SK-MEL-5 (cell line): ENCODE measurements at places on chromosomes 6 and 20.

DNA sequence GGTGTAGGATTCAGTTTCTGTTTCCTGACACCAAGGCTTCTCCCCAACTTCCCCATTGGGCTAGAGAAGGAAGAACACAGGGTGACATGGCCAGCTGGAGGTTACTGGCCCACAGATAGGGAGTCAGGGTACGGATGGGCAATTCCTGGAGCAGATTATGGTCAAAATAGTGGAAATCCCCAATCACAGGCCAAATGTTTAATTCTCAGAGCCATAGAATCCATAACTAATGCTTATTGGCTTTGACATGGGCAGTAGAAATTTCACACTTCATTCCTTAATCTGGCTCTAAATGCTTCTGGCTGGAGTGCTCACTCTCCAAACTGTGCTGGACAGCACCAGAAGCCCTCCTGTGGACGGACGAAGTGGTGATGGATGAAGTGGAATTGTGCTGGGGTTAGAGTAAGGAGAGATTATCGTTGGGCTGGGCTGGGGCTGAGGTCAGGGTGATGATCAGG lies 887 bp downstream of the SIGLEC1 start:
- no peak for DNase-seq

DNA sequence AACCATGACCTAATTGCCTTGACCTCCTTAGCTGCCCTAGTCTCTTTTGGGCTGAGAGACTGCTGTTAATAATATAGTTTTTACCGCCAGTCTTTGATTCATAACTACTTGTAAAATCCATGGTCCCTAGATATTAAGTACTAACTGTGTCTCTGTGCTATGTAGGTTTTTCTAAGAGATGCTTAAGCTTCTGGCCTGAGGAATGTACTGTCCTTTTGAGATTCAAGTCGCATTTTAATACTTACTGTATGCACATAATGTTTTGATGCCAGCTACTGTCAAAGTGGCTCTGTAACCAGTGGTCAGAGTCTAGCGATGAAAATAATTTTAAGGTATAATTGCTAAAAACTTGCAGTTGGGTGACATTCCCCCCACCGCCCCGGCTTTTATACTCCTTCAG lies 2.1 kb downstream of the AKAP12 start:
- no peak for DNase-seq

DNA sequence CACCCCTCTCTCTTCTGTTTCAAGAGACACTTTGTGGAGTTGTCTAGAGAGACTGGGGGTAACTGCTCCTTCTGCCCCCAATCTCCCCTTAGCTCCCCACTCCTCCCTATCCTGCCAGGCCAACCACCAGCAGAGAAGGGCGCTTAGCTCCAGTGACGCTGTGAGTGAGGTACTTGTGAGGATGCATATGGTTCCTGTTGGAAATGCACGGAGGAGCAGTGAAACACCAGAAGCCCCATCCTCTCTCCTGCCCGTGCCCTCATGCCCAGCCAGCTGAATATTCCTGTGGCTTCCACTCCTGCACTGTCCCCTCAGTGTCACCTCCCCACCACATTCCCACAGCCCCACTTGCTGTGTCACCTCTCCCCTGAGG lies 11.9 kb downstream of the NT5E start:
- no peak for DNase-seq

GRCh38 chr6:42929821-42930360 lies 611 bp downstream of the CNPY3 start:
- no peak for DNase-seq

GRCh38 chr20:51412333-51412871 lies 130.1 kb downstream of the NFATC2 start:
- no peak for DNase-seq

- DNase-seq = no peak
Measured at GRCh38 chr6:107244742-107245480, 129.6 kb upstream of the BEND3 start.

GRCh38 chr6:137853569-137854213 lies 13.4 kb upstream of the TNFAIP3 start:
- no peak for DNase-seq

GRCh38 chr6:158780988-158781691 lies 38.0 kb downstream of the EZR start:
- DNase-seq = no peak

- no peak for DNase-seq
Measured at GRCh38 chr20:36768768-36769430, 4.7 kb downstream of the DSN1 start.

DNA sequence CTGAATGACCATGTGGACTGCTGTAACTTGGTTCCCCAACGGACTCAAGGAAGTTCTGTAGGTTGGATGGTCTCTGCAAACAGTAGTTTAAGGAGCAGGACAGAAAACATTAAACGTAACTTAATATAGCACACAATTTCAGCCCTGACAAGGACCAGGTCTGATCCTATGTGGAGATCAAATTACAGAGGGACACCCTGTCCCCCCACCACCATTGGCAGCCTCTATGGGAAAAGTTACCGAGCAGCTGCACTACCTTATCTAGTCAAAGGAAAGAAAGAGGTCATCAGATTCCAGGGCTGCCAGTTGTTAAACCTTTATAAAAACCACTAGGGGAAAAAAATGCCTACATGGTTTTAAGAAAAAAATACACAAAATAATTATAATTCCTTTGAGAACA lies 191.5 kb upstream of the RSPO3 start:
- no peak for DNase-seq

DNA sequence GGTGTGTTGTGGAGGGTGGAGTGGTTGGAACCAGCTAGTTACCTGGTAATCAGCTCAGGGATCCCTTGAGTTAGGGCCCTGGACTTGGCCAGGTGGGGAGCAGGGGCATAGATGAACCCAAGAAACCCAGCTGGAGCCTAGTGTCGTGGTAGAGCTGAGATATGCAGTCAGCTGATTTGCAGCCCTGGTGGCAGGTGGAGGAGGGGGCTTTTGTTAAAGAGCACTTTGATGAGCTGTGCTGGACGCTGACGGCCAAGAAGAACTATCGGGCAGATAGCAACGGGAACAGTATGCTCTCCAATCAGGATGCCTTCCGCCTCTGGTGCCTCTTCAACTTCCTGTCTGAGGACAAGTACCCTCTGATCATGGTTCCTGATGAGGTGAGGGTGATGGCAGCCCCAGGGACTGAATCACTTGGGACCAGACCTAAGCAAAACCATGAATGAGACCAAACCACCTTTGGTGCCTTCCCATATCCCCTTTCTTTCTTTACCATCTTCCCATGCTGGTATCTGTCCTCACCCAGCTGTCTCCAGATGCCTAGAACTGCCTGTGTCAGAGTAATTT lies 12.7 kb downstream of the DEF6 start:
- no peak for DNase-seq

- DNase-seq = no peak
Measured at GRCh38 chr6:114157848-114158247, 185.0 kb downstream of the HS3ST5 start.

GRCh38 chr6:1738558-1739081 lies 128.9 kb downstream of the FOXC1 start:
- DNase-seq = no peak

- DNase-seq = no peak
Measured at GRCh38 chr6:32244270-32244669, 20.4 kb upstream of the NOTCH4 start.

DNA sequence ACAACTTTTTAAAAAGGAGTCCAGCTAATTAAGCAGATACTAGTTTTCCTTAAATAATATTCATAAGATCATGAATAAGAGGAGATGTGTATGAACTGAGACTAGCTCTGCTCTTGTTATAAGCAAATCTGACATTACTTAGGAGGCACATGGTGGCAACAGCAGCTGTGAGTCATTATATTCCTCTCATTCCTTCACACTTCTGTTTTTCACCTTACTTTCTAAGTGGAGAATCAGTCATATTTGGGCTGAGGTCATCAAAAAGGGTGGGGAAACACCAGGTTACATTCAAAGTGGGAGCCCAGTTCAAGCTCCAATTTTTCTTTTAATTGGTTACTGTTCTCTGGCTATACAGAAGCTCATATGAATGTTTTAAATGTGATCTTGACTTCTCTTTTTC lies 6.0 kb upstream of the RIPPLY2 start:
- DNase-seq = no peak

GRCh38 chr20:6953611-6954010 lies 186.1 kb downstream of the BMP2 start:
- DNase-seq = no peak

DNA sequence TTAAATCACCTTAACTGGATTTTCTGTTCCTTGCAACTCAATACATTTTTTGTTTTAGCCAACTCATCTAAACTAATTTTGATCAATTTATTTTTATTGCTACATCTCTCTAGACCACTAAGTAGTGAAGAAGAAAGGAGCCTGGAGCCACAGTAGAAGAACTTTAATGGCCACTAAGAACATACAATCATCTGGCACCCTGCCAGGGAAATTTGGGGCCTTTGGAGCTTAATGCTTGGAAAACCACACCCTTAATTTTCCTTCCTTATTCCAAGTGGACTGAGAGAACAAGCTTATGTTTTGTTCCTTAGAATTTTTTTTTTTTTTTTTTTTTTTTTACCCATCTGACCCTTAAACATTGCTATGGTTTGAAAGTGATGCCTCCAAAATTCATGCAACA lies 12.0 kb upstream of the GMDS start:
- DNase-seq = no peak

DNA sequence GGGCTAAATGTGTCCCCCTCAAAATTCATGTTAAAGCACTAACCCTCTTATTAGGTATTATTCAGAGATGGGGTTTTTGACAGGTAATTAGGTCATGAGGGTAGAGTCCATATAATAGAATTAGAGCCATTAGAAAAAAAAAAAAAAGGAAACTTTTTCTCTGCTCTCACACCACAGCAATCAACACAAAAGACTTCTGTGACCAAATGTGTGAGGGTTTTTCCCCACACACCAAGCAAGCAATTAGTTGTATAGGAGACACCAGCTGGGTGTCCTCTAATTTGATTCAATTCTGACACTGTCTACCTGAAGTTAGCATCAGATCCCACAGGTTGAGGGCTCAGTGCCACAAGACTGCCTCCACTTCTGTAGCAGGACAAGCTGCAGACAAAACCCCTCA lies 64.6 kb upstream of the GMDS start:
- DNase-seq = no peak

GRCh38 chr6:25341203-25341552 lies 62.0 kb downstream of the CARMIL1 start:
- DNase-seq = no peak

GRCh38 chr6:157479464-157480303 lies 98.7 kb downstream of the ZDHHC14 start:
- DNase-seq = no peak

GRCh38 chr6:106098383-106099234 lies 12.5 kb downstream of the PRDM1 start:
- DNase-seq = no peak

GRCh38 chr6:127118298-127119101 lies at the start of gene RSPO3:
TSS of gene RSPO3 (plus strand) at chr6:127118671. CDS start at chr6:127119193, 522 bp downstream.
- peak; percentile 10 for DNase-seq

DNA sequence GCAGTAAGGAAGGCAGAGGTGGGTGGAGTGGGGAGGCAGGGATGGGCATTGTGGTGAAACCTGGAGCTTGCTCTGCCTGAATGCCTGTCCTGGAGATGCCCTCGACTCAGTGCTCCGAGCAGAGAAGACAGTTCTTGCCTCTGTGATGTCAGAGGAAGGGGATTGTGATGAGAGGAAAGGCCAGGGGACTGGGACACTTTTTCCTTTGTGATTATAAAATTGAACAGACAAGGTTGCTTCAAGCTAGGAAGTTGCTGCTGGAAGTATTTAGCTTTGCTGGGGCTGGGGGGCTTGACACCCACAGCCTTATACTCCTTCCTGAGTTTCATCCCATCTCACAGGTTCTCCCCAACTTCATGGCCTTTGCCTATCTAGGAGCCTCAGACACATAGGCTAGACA lies at the start of gene SIRPD:
Gene SIRPD, minus strand, starts transcription at position 101 of the 400 bp plus-strand sequence. Its CDS starts 52 bp downstream, at position 49.
- DNase-seq = no peak

DNA sequence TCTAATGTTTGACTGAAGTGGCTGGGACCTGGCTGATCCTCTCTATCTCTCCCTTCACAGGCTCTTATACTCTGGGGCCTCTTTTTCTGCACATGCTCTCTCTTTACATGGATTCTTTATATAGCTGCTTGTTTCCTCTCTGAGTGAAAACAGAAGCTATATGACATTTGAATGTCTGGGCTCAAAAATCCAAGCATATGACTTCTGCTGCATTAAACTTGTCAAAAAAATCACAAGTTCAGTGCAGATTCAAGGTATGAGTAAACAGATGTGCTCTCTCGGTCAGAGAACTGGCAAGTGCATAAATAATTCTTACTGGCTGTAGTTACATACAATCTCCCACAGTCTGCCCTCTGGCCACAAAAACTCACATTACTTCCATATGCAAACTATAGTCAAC lies 96.6 kb downstream of the LCA5 start:
- no peak for DNase-seq

GRCh38 chr20:51143652-51144051 lies 120.7 kb upstream of the KCNG1 start:
- no peak for DNase-seq

DNA sequence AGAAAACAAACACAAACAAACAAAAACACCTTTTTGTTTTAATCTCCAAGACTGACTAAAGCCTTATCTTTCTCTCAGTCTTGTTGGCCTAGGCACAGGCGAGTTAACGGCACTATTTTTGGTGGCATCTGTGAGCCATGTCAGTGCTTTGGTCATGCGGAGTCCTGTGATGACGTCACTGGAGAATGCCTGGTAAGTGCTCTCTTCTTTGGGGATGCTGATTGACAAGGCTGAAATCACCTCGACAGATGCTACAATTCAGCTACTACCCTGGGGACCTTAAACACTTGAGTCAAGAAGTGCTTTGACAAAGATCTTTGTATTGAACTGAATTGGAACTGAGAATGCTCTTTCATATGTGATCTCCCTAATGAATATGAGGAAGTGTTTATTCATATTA lies 384.1 kb downstream of the LAMA2 start:
- peak; percentile 4 for DNase-seq

DNA sequence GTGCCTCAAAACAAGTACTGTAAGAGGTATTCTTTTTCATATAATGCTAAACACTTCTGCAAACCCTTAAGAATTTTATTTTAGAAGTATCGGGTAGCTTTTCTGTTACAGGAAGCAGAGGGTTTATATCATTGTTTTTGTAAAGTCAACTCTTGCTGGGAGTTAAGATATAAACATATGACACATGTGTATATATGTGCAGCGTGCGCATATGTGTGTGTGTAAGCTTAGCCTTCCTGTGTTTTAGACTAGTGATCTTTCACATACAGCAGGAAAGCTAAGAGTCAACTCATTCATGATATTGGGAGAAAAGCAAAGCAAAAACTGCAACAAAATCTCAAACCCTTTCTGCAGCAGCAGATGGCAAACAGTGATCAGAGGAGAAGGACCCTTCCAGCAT lies 102.4 kb downstream of the ARID1B start:
- DNase-seq = no peak

GRCh38 chr6:40075056-40075590 lies 140.9 kb upstream of the MOCS1 start:
- no peak for DNase-seq

GRCh38 chr6:11346516-11346915 lies 114.0 kb upstream of the NEDD9 start:
- no peak for DNase-seq

- DNase-seq = no peak
Measured at GRCh38 chr6:115570331-115570730, 490.4 kb downstream of the FRK start.
